ENCODE measurements at places on chromosomes 5 and 9.

GRCh38 chr5:71836084-71836483 lies 117.0 kb downstream of the CARTPT start:
- no peaks in the 10 kb centered on the region for H3K36me3 ChIP-seq
- no peak overlapping the region for H3K4me3 ChIP-seq
- no peak for DNase-seq
- H3K27me3 ChIP-seq = peaks cover 2% of the 10 kb centered on the region

DNA sequence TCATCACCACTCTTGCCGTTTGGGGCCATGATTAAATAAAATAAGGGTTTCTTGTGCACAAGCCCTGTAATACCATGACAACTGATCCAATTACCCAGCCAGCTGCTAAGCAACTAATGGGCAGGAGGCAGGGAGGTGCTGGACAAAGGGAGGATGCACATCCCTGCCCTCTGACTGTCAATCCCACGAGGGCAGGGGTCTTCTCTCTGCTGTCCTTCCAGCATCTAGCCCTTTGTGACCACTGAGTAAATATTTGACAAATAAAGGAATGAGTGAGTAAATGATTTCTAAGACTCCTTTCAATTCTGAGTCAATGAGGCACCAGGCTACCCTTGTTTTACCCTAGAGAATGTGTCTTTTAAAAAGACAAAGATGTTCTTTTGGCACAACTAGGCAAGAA lies 247.1 kb downstream of the SYK start:
- no peaks in the 10 kb centered on the region for H3K36me3 ChIP-seq
- H3K27ac ChIP-seq = no peak overlapping the region
- no peaks in the 10 kb centered on the region for H3K27me3 ChIP-seq

DNA sequence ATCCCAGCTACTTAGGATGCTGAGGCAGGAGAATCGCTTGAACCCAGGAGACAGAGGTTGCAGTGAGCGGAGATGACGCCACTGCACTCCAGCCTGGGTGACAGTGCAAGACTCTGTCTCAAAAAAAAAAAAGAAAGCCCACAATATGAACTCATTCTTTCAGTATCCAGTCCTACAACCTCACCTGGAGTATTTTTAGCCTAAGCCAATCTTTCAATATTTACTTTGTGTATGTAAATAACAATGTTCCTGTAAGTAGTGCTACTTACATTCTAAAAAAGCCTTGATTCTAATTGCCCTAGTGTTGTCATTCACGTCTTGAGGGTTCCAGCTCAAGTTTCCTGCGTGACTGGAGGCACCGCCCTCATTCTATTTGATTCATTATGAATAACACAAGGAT lies 62.0 kb downstream of the BHMT start:
- no peak overlapping the region for H3K4me3 ChIP-seq
- DNase-seq = no peak
- no peak overlapping the region for H3K27ac ChIP-seq
- peaks cover 10% of the 10 kb centered on the region for H3K4me1 ChIP-seq
- H3K36me3 ChIP-seq = no peaks in the 10 kb centered on the region
- H3K27me3 ChIP-seq = no peaks in the 10 kb centered on the region

- H3K27me3 ChIP-seq = no peaks in the 10 kb centered on the region
- no peak overlapping the region for H3K27ac ChIP-seq
- H3K4me3 ChIP-seq = no peak overlapping the region
- H3K36me3 ChIP-seq = no peaks in the 10 kb centered on the region
- H3K4me1 ChIP-seq = peaks cover 9% of the 10 kb centered on the region
- DNase-seq = no peak
Observed at GRCh38 chr5:73729329-73729728, 103.3 kb downstream of the ARHGEF28 start.

DNA sequence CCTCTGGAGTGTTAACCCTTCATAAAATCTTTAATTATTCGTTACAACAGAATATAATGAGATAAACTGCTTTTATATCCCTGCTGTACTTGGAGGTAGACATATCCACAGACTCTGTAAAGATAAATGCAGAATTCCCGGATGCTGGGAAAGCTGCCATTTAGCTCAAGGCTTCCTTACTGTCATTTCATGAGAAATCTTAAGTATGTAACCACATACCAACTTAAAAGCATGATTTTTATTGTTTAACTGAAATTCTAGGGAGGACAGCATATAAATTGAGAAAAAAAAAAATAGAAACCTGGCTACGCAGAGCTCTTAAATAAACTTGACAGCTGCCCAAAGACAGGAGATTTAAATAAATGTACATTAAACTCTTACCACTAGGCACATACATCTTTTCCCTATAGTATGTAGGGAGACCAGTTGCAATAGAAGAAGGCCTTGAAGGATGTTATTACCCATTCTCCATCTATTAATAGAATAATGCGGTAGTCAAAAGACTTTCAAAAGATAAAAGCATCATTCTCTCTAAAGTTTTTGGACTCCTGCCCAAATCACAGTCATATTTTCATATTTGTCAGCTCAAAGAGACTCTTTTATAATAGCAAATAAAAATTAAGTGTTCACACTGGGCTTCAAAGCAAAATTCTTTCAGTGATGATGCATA lies 373.8 kb downstream of the NDUFS4 start:
- H3K27ac ChIP-seq = no peak overlapping the region
- DNase-seq = no peak
- H3K4me1 ChIP-seq = no peaks in the 10 kb centered on the region

- H3K27ac ChIP-seq = no peak overlapping the region
- no peaks in the 10 kb centered on the region for H3K27me3 ChIP-seq
- no peak overlapping the region for H3K4me3 ChIP-seq
- DNase-seq = no peak
- H3K4me1 ChIP-seq = no peaks in the 10 kb centered on the region
Observed at GRCh38 chr5:160492565-160492964, 70.9 kb downstream of the PTTG1 start.

DNA sequence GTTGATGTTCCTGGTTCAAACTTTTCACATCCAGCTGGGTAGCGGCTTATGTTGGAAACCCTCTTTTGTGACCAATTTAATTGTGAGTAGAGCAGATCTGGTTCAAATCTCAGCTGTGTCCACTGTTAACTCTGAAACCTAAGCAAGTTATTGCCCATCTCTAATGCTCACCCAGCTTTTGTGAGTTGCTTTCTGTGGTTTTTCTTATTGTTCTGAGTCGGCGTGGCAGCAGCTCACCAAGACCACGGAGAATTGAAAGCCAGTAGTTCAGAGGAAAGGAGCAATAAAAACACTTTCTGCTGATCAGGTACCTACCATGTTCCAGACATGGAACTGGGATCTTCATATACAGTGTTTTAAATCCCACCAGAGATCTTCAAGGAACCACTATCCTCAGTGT lies 114.4 kb downstream of the DOCK2 start:
- no peaks in the 10 kb centered on the region for H3K36me3 ChIP-seq
- no peak overlapping the region for H3K4me3 ChIP-seq
- DNase-seq = no peak
- H3K27ac ChIP-seq = no peak overlapping the region
- H3K27me3 ChIP-seq = no peaks in the 10 kb centered on the region

GRCh38 chr9:100352201-100352726 lies 478 bp downstream of the TEX10 start:
- peaks cover 17% of the 10 kb centered on the region for H3K4me1 ChIP-seq
- H3K36me3 ChIP-seq = peaks cover under 1% of the 10 kb centered on the region
- peak overlapping the region; percentile 88 for H3K4me3 ChIP-seq
- DNase-seq = no peak

- no peak for DNase-seq
- no peaks in the 10 kb centered on the region for H3K27me3 ChIP-seq
- peaks cover 7% of the 10 kb centered on the region for H3K36me3 ChIP-seq
- H3K4me1 ChIP-seq = peaks cover 5% of the 10 kb centered on the region
- H3K4me3 ChIP-seq = no peak overlapping the region
Observed at GRCh38 chr9:5851445-5851844, 18.5 kb upstream of the ERMP1 start.

- peaks cover 4% of the 10 kb centered on the region for H3K4me1 ChIP-seq
- peaks cover 34% of the 10 kb centered on the region for H3K36me3 ChIP-seq
- no peak for DNase-seq
- no peak overlapping the region for H3K4me3 ChIP-seq
- no peak overlapping the region for H3K27ac ChIP-seq
- no peaks in the 10 kb centered on the region for H3K27me3 ChIP-seq
Observed at GRCh38 chr9:86341007-86341491, 13.2 kb downstream of the TUT7 start.

- H3K4me3 ChIP-seq = no peak overlapping the region
- H3K4me1 ChIP-seq = no peaks in the 10 kb centered on the region
- DNase-seq = no peak
Observed at GRCh38 chr5:44199408-44199807, 189.8 kb downstream of the FGF10 start.

DNA sequence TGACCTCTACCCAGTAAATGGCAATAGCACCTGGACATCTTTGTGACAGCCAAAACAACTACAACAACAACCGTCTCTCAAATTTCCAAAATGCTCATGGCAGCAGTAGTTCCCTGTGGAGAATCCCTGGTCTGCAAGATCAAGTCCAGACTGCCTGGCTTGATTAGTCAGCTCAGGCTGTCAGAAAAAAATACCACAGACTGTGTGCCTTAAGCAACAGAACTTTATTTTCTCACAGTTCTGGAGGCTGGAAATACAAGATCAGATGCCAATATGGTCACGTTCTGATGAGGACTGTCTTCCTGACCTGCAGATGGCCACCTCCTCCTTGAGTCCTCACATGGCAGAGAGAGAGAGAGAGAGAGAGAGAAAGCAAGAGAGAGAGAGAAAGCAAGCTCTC lies 52.3 kb upstream of the MOCS2 start:
- no peak for DNase-seq
- H3K4me3 ChIP-seq = no peak overlapping the region
- no peaks in the 10 kb centered on the region for H3K36me3 ChIP-seq
- no peaks in the 10 kb centered on the region for H3K27me3 ChIP-seq
- H3K27ac ChIP-seq = peak overlapping the region; percentile 9

DNA sequence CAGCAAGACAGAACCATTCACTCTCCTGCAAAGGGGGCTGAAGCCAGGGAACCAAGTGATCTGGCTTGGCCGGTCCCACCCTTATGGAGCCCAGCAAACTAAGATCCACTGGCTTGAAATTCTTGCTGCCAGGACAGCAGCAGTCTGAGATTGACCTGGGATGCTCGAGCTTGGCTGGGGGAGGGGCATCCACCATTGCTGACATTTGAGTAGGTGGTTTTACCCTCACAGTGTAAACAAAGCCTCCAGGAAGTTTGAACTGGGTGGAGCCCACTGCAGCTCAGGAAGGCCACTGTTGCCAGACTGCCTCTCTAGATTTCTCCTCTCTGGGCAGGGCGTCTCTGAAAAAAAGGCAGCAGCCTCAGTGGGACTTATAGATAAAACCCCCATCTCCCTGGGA lies 60.5 kb downstream of the TNFSF8 start:
- H3K4me1 ChIP-seq = no peaks in the 10 kb centered on the region
- no peak for DNase-seq
- H3K27ac ChIP-seq = no peak overlapping the region
- no peaks in the 10 kb centered on the region for H3K27me3 ChIP-seq
- no peaks in the 10 kb centered on the region for H3K36me3 ChIP-seq
- no peak overlapping the region for H3K4me3 ChIP-seq

DNA sequence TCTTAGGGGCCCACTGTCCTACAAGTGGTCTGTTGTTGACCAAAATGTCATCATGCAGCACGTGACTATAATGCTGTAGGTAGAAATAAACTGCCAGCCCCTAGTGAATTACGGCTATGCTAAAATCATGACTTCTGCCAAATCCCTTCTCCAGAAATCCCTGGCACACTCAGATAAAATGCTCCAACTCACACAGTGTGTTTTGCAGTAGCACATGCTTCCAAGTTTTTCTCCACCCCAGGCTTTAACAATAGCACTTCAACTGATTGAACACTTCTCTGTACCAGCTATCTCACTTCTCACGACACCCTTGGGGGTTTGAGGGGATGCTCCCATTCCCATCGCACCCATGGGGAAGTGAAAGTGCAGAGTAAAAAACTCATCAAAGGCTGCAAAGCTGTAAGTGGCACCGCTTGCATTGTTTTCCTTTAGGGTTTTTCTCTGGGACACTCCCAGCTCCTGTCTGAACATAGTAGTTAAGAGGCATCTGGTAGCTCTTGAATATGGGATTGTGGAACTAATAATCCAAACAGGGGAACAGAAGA lies 151.0 kb upstream of the SLC24A2 start:
- no peaks in the 10 kb centered on the region for H3K4me1 ChIP-seq
- H3K27ac ChIP-seq = no peak overlapping the region
- no peaks in the 10 kb centered on the region for H3K27me3 ChIP-seq
- no peak overlapping the region for H3K4me3 ChIP-seq
- DNase-seq = no peak
- no peaks in the 10 kb centered on the region for H3K36me3 ChIP-seq

GRCh38 chr9:114908104-114908622 lies 22.2 kb downstream of the TNFSF8 start:
- no peak overlapping the region for H3K27ac ChIP-seq
- no peak for DNase-seq
- no peaks in the 10 kb centered on the region for H3K27me3 ChIP-seq
- no peaks in the 10 kb centered on the region for H3K36me3 ChIP-seq
- H3K4me1 ChIP-seq = no peaks in the 10 kb centered on the region

DNA sequence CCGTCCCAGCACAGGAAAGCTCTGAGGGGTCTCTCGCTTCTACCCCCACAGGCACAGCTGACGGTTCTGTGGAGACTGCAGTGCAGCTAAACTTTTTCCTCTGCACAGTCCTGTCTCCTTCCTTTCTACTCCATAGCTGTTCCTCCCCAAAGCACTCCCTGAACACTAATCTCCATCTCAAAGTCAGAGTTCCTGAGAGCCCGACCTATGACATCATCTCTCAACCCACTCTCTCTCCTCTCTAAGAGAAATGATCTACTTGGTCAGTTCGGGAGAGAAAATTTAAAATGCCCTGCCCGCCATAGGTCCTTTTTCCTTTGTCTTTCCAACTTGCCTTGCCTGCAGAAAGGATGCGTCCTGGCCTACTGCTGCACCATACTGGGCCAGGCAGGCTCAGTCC lies 90.6 kb downstream of the FANCC start:
- no peaks in the 10 kb centered on the region for H3K4me1 ChIP-seq
- H3K36me3 ChIP-seq = peaks cover 6% of the 10 kb centered on the region
- no peak overlapping the region for H3K4me3 ChIP-seq
- no peak overlapping the region for H3K27ac ChIP-seq
- no peaks in the 10 kb centered on the region for H3K27me3 ChIP-seq

GRCh38 chr5:19975795-19976194 lies 12.2 kb downstream of the CDH18 start:
- H3K27ac ChIP-seq = no peak overlapping the region
- no peak overlapping the region for H3K4me3 ChIP-seq
- H3K4me1 ChIP-seq = no peaks in the 10 kb centered on the region
- no peaks in the 10 kb centered on the region for H3K36me3 ChIP-seq

- no peaks in the 10 kb centered on the region for H3K4me1 ChIP-seq
- no peak overlapping the region for H3K4me3 ChIP-seq
- DNase-seq = no peak
- no peaks in the 10 kb centered on the region for H3K27me3 ChIP-seq
- no peaks in the 10 kb centered on the region for H3K36me3 ChIP-seq
Observed at GRCh38 chr5:137636830-137637714, 98.8 kb downstream of the KLHL3 start.

DNA sequence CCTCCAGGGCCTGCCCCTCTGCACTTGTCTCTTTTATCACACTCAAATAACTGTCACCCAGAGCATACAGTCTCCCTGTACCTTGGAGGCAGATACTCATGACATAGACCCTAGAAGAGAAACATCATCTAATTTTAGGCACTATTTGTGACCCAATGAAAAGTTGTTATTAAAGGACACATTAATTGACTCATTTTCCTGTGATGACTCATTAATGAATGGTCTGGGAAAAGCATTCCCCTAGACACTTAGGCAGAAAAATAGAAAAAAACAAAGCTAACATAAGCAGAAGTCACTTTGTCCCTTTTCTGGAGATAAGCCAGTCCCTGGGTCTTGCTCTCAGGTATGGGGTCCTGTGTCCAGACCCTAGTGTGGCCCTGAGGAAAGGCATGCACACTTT lies 15.0 kb downstream of the TRPC7 start:
- H3K4me3 ChIP-seq = no peak overlapping the region
- DNase-seq = no peak
- H3K27me3 ChIP-seq = no peaks in the 10 kb centered on the region
- H3K36me3 ChIP-seq = no peaks in the 10 kb centered on the region
- no peaks in the 10 kb centered on the region for H3K4me1 ChIP-seq
- H3K27ac ChIP-seq = no peak overlapping the region

Data from esophagus squamous epithelium (tissue), 5 donors.